ENCODE measurements at places on chromosomes 11 and 22. TPM values are rescaled to one million over a fixed set of nuclear protein-coding genes. Genes with fewer than 3 reads are reported as not detected.

- no peak for DNase-seq
Measured at GRCh38 chr11:58671983-58672633, 49.6 kb downstream of the CNTF start.

- no peak for DNase-seq
Measured at GRCh38 chr22:29130476-29130875, 57.6 kb downstream of the KREMEN1 start.

DNA sequence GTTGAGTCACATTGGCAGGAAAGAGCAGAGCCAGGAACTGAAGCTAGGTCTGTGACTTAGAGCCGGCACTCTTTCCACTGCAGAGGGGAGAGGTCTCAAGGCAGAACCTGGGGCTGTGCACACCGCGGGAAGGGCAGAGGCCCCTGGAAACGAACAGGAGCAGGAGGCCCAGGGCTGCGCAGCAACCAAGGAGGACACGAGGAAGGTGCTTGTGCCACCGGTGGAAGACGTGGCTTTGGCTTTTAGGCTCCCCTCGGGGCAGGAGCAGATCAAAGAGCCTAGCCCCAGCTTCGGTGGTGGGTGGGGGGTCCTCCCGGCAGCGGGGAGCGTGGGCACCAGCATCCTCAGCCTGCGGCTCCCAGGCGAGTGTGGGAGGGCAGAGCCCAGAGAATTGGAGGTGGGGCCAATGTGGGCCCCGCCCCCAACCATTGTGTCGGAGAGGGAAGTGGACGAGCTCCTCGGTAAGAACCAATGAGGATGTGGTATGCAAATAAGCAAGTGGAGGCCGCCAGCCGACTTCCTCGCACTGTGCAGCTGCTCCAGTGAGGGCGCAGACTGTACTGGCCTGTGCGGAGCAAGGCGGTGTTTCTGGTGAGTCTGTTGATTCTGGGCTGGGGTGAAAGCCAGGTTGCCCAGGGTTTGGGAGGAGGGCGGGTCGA, at the start of gene CCDC116:
TSS of gene CCDC116 (plus strand) at position 524 of the 659 bp plus-strand sequence. CDS start 422 bp downstream, outside the sequence.
- no peak for DNase-seq

DNA sequence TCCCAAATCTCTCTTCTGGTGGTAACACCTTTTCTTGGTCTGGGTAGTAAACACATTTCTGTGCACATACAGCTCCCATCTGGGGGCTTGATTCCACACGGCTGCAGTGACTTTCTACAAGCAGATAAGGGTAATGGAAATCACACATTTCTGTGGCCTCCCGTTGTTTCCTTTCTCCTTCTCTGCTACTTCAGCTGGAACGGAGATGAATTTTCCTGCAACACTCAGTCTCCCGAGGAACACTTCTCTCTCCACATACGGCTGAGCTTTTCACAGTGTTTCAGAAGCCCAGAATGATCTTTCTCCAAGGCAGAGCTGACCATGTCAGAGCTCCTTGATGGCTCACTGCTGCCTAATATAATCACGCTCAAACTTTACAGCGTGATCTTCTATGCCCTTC, 364.3 kb upstream of the NARS2 start:
- DNase-seq: no peak

DNA sequence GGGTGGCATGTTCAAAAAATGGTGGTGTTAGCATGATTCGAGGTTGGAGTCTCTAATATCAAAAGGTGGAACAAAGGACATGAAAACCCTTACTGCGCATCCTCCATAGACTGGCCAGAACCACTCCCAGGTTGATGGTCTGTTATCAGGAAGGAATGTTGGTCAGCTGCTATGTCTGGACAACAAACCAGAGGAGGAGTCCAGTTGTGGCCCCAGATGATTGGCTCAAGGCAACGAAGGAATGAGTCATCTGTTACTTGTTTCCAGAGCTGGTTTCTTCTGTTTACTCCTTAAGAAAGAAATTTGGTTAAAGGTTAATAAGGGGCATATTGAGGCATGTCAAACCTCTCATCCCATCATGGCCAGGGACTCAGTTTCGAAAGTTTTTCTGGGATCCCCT, 56.8 kb upstream of the GRIA4 start:
- DNase-seq: no peak

DNA sequence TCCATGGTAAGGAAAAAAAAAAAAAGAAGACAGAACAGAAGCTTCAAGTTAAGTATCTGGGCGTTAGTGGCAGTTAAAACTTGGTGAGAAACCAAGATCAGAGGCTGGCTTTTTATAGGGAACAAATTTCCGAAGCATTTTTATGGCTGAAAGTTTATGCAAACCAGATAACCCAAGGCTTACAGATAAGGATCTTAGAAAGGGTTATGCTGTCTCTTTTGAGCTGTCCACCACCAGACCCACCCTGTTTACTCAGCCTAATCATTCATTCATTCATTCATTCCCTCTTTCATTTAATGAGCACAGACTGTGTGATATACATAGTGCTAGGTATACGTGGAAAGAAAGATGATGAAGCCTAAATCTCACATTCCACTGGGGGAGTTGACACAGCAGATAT, 89.5 kb downstream of the ME3 start:
- DNase-seq: no peak

DNA sequence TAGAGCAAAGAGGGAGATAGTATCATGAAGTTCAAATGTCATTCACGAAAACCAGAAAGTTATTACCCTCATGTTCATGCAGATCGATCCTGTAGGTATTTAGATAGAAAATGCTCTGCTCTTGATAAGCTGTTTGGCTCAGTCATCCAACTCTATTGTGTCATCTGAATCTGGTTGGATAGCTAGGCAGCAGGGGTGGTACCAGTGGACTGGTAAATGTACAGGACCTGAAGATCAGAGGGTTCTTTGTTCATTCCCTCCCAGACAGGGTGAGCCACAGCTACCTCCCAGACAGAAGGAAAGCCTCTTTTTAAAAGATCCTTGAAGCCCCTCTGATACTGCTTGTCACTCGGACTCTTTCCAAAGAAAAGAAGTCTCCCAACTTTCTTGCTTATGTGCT, 29.8 kb upstream of the DRD2 start:
- no peak for DNase-seq

DNA sequence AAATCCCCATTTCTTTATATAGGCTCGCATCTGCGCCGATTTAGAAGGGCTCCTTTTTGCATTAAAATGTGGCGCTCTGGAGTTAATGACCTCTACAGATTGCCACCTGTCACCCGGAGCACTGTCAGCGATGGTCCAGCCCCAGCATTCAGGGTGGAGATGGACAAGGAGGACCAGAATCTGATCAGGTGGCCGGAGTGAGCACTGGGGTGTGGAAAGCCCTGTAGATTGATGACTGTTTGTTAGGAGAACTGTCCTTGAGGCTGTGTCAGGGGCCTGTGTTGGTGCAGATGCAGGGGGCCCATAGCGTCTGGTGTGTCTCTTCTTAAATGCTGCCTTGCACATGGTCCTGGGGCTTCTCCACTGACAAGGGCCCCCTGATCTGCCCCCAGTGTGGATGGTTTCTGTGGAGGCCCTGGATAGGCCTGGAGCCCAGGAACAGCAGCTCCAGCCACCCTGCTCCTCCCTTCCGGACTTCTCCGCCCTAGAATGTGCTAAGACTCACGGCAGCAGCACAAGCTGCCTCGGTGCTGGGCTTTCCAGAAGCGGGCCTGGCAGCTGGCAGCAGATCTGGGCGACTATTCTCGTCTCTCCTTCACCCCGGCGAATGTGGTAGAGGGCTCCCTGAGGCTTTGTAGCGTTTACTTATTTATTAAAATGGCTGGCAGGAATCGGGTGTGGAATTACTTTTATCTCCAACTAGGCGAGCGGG, 1333.3 kb downstream of the BRD1 start:
- DNase-seq: no peak

DNA sequence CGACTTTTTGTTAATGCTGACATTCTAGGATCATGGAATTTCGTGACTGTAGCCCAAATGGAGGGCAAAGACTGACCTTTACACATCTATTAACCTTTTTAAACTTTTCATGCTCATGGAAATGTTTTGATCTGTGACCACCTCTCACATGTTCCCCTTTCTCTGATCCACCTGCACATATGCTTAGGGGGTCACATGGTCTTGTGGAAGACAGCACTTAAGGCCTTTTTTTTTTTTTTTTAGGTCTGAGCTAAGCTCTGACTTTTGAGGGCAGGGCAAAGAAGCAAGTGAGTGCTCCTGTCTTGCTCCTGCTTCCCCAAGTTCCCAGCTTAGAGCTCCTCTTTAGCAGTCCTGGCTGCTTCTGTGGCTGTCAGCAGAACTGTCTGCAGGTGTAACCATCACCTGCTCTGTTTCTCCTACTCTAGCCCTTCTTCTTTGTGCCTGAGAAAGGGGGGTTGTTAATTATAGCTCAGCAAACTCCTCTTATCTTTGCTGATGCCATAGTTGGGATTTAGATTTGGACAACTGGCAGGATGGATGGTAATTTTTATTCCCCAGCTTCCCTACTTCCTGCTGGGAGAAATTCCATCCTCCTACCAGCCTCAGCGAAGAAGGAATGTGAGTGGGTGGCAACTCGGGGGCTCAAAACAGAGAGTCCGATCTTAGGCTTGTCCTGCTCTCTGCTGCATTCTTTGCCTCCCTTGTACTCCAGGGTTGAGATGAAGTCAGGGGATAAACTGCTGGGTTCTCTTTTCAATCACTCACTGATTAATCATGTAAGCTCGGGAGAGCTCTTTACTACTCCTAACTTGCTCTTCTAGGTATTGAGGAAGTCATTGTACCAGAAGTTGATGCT, 64.4 kb downstream of the GRAMD1B start:
- DNase-seq: no peak

DNA sequence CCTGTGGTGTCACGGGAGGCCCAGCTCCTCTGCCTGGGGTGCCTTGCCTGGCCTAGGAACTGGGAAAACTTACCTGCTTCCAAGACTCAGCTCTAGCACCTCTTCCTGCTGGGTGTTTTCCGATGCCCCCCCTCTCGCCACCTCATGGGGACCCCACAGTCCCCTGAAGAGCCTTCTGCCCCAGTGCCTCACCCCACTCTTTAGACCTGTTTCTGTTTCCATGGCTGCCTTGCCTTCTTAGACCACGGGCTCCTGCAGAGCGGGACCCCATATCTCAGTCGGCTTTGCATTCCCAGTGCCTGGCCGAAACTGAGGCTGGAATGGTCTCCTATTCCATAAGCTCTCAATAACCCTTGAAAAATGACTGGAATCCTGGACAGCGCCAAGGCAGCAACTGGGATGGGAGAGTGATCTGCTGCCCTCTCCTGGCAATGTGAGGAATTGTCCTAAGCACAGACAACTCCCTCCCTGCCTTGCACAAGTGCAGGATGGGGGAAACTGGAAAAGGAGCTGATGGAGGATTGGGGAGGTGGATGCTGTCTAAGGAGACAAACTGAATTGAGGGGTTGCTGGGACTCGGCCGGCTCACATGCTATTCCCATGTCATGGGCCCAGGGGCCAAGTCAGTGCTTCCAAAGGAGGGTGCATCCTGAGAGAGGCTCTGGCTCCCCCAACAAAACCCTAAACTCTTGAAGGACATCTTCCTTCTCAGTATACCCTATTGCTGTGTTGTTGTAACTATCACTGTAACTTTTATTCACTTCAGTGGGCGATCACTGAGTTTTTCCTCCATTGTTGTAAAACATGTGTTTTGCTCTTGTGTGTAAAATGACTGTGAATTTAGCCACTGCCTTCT, 26.6 kb upstream of the IL17RA start:
- DNase-seq: peak; percentile 23

GRCh38 chr11:45722144-45722543, 56.7 kb upstream of the CHST1 start:
- DNase-seq: no peak

- no peak for DNase-seq
Measured at GRCh38 chr11:60724420-60724819, at the start of gene MS4A18. MS4A18 (plus strand) TSS chr11:60724720.

DNA sequence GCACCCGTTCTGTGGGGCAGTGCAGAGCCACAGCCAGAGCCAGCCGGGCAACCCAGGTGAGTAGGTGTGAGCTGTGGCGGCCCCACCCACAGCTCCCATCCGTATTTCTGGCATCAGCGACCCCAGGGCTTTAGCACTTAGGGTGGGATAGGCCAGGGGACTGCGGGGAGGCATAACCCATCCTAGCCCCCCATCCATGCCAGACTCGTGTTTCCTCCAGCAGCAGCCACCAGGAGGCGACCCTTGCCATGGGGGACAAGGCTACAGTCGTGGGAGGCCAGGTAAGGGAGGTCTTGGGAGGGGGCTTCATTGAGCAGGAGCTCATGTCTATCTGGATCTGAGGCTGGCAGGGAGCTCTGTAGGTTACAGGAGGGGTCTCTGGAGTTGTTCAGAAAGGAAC, 873 bp downstream of the OTOG start:
- no peak for DNase-seq

GRCh38 chr11:58592760-58593472, 14.1 kb downstream of the ZFP91 start:
- DNase-seq: no peak

DNA sequence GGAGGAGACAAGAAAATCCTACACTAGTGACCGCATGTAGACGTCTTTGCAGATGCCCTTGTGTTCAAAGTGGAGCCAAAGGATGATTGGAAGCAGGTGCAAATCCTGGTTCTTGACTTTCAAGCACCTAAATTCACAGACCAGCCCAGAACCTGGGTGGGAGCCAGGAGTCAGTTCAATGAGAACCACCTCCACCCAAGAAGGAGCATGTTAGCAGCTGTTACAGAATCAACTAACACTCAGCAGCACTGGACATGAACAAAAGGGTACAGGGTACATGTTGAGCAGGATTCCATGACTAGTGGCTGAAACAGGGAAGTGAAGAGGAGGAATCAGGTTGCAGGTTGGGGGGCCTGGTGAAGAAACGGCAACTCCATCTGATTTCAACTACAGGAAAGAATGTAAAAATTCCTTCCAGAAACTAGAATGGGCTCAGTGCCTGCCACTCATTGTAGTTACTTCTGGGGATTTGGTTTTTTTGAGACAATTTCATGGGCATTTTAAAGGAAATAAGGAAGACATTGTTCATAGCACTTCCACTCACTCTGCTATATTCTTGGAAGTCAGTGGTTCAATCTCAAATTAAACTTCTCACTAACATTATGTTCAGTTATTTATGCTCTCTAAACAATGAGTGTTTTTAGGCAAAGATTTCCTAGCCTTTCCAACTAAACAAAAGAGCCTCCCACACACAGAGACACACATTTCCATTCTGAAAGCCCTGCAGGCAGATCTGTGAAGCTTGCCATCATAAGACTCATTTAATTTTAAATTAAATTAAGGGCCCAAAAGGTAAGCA, 173.3 kb downstream of the CADM1 start:
- no peak for DNase-seq

GRCh38 chr22:49589301-49589700, 238.4 kb downstream of the BRD1 start:
- no peak for DNase-seq

GRCh38 chr11:126604461-126604860, 249.0 kb downstream of the ST3GAL4 start:
- no peak for DNase-seq

- no peak for DNase-seq
Measured at GRCh38 chr11:118714816-118715215, 35.4 kb upstream of the TREH start.

Gene MOGAT2
- not detected for polyA plus RNA-seq

Gene MFNG
- 8.9 TPM for polyA plus RNA-seq

Gene PANX3
- polyA plus RNA-seq: not detected

Gene IL10RA
- 4.0 TPM for polyA plus RNA-seq

Gene MFRP
- 0.04 TPM for polyA plus RNA-seq

Gene CEP57
- 9.1 TPM for polyA plus RNA-seq

Gene SPDYC
- polyA plus RNA-seq: not detected

Gene INS
- not detected for polyA plus RNA-seq
